ENCODE measurements at places on chromosomes 2 and 18.

DNA sequence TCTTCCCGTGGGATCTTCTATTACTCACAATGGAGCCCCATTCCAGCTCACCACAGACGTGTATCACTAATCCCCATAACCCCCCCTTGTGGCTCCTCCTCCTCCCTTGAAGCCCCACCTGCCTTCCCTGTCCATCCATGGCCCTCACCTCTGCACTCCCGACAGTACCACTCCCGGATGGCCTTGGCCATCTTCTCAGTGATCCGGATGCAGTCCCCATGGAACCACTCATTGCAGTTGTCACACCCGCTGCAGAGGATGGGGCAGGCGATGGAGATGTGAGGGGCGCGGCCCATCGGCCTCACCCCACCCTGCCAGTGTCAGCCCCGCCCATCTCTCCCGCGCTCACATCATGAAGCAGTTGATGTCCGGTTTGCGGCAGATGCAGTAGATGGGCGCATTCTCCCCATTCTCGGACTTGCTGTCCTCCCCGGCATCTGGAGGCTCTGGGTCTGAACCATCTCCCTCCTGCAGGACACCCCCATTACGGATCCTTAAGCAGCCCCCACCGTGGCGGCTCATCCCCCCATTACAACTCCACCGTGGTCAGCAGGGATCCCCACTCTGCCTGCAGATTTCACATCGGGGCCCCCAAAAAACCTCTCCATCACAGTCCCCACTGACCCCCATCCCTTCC is 983 bp downstream of the CXXC1 start:
- DNase-seq: no peak

- DNase-seq: no peak
Observed at GRCh38 chr18:44799907-44800421, 119.3 kb downstream of the SETBP1 start.

DNA sequence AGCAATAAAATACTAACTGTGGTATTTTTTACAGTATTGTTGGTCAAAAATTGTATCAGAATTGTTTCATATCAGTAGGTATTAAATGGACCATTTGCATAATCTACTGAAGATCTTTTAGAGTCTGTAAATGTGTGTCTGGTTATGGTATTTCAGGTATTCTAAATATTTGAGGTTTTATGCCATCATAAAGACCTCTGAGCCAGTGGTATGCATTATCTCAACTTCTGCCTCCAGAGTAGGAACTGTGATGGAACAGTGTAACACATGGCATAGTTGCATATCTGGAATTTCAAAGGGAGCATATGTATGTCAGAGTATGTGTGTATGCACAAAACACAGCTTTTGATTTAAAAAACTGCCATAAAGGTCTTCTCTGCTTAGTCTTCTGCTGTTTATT is 15.4 kb downstream of the GREB1L start:
- no peak for DNase-seq

GRCh38 chr2:223042284-223042683 is 9.7 kb upstream of the KCNE4 start:
- DNase-seq: no peak

DNA sequence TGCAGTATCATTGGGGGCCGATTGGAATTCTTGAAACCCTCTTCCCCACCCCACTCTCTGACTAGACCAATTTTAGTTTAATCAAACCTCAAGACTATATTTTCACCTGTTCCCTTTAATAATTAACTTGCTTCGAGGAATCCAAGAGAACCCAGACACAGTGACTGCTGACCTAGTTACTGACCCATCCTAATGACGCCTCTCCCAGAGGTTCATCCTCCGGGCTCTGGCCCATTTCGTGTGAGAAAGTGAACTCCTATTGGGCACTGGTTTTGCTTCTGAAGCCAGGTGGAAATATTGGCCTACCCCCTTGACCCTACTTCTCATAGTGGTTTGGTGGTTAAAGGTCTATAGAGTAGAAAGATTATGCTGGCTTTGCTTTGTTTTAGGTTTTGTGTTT is 39.9 kb downstream of the RPL37A start:
- no peak for DNase-seq
